ENCODE measurements at places on chromosomes 12 and 14.

- DNase-seq = no peak
Observed at GRCh38 chr12:52023976-52024688, 17.4 kb downstream of the TAMALIN start.

DNA sequence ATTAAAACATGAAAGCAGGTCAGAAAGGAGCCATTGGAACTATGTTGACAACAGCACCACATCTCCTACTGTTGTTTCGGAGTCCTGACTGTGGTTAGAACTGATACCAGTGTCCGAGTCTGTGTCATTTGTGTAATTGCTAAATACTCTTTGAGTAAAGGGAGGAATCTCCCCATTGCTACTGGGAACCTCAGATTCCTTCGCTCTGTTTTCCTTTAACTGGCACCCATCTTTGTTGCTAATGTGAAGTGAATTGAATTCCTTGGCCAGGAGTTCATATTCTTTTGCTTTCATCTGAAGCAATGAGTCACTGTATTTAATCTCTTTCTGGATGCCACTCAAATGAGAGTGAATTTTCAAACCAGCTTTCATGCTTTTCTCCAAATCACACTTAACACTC lies 31.5 kb downstream of the RASSF9 start:
- no peak for DNase-seq

DNA sequence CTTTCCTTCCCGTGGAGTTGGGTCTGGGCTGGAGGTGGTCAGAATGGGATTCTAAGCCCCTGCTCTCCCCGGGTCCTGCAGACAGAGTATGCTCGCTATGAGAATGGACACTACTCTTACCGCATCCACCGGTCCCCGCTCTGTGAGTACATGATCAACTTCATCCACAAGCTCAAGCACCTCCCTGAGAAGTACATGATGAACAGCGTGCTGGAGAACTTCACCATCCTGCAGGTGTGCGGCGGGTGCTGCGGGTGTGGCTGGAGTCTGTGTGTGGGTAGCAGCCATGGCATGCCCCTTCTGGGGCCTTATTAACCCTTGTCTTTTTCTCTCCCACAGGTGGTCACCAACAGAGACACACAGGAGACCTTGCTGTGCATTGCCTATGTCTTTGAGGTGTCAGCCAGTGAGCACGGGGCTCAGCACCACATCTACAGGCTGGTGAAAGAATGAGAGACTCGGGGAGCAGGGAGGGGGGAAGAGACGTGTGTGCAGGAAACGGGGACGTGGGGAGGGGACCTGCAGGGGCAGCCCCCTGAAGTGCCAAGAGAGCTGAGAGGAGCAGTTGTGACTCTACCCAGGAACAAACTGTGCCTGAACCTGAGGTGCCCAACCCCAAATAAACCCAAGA lies 37.0 kb upstream of the TSPAN9 start:
- no peak for DNase-seq

DNA sequence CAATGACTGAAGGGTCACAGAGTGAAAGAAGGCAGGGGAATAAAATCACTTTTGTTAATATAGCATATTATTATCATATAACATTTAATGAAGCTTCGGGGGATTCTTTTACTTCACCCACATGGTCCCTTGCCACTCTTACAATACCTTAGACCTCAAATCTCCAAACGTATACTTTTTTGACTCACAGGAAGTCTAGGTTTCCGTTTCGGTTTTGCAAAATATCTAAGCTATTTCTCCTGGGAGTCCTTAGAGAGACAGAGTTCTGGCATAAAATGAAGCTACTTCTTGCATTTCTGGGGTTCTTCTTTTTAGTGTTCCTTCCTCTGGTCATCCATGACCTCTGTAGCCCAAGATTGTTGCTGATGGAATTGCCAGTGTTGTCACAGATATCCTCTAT lies 590.5 kb upstream of the ATP2B1 start:
- DNase-seq = no peak

- DNase-seq = no peak
Observed at GRCh38 chr12:113766131-113766878, 199.8 kb downstream of the RBM19 start.

GRCh38 chr14:96514694-96515093 lies 12.5 kb downstream of the PAPOLA start:
- DNase-seq = no peak

DNA sequence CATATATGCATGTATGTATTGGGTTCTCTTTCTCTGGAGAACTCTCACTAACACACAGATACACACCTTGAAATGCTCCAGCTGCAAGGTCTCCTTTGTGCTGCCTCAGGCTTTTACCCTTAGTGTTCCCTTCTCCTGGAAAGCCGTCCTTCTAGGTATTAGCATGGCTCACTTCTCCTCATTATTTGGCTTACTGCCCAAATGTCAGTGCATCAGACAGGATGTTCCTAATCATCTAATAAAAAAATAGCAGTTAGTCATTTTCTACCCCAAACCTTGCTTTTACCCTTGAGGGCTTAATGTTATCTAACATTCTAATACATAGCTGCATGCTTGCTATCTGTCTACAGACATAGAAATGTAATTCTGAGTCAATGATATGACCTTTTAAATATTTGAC lies 109.0 kb upstream of the SLC16A7 start:
- DNase-seq = no peak
